ENCODE measurements at places on chromosomes 16 and 17.

GRCh38 chr16:2874912-2875362, 8.1 kb upstream of the FLYWCH2 start:
- DNase-seq = peak; percentile 75

- no peak for DNase-seq
Measured at GRCh38 chr16:15597822-15598647, 44.9 kb downstream of the MARF1 start.

- no peak for DNase-seq
Measured at GRCh38 chr17:11682646-11683045, 84.4 kb downstream of the DNAH9 start.

GRCh38 chr16:24580665-24581064, 41.3 kb downstream of the RBBP6 start:
- DNase-seq = no peak

DNA sequence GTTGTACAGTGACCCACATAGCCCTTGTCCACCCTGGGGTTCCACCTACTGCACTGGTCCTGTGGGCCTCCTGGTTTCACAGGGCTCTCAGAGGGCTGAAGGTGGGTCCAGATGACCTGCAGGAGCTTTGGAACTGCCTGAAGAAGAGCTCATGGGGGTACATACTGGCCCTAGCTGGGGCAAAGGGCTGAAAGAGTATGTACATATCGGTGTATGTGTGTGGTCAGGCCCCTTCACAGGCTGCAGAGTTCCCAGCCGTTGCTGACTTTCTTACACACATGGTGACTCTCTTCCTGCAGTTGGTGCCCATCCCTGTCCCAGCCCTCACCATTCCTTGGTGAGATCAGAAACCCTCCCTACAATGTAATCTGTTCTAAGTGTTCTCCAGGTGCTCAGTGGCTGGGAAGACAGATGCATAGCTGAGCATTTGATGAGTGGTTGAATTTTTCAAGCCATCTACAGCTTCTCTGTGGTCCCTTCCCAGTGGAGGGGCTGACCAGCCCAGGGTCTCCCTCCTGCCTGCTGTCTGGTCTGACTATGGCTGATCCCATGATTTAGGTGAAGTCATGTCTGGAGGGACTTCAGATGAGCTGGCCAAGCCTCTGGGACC, 2.4 kb upstream of the NFATC3 start:
- DNase-seq = no peak

GRCh38 chr17:16417896-16418684, 2.7 kb downstream of the TRPV2 start:
- no peak for DNase-seq

DNA sequence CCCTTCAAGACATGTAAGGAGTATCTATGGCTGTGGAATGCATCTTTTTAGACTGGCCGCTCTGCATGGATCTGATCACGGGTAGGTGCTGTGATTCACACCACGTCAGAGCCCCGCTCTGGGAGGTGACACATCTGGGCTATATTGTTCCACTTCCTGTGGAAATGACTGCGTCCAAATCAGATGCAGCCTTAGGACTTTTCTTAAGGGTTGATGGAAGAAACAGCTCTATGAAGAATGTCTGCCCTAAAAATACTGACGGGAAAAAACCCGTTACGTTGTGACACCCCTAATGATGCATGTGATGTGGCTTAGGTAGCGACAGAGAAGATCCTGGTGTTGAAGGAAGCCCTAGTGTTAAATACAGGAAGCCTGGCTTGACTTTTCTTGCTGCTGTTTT, 12.2 kb downstream of the BANP start:
- DNase-seq = peak; percentile 73

DNA sequence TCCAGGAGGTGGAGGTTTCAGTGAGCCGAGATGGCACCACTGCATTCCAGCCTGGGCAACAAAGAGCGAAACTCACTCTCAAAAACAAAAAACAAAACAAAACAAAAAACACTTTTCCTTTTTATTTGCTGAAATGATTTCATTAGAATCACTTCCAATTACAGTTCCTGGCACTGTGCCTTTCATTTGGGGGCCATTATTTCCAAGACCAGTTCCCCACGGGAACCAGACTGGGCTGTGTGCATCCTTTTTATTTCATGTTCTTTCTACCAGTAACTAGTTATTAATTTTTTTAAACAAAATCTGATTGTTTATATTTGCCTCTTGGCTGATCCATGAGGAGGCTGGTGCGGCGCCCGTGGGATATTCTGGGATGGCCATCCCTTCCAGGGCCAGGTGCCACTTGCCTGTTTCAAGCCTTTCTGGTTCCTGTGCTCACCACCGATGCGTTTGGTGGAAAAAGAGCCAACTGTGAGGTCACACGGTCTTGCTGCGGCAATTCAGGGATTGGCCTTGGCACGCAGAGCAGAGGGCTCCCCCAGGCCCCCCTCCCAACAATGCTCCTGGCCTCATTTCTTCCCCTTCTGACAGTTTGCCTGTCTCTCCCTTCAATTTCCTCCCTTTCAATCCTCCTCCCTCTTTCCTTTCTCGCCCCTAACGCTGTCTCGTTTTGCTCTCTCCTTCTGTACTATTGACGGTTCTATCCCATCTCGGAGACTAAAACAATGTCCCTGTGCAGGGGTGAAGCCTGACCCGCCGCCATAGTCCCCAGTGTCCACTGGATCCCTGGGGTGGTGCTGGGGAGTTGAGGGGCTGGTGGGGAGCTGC, 13.4 kb downstream of the UBALD1 start:
- no peak for DNase-seq

GRCh38 chr16:55566432-55567175, at the start of gene CAPNS2:
Gene CAPNS2, plus strand, starts transcription at chr16:55566684. Its CDS starts 73 bp downstream, at chr16:55566757.
- no peak for DNase-seq

Data from activated naive CD8-positive, alpha-beta T cell treated with anti-CD3 and anti-CD28 coated beads, Interleukin-2, amount 50 U/mL, for 24 hours (primary cell).